ENCODE measurements at places on chromosomes 16 and 17. TPM values are rescaled to one million over a fixed set of nuclear protein-coding genes. Genes with fewer than 3 reads are reported as not detected.

DNA sequence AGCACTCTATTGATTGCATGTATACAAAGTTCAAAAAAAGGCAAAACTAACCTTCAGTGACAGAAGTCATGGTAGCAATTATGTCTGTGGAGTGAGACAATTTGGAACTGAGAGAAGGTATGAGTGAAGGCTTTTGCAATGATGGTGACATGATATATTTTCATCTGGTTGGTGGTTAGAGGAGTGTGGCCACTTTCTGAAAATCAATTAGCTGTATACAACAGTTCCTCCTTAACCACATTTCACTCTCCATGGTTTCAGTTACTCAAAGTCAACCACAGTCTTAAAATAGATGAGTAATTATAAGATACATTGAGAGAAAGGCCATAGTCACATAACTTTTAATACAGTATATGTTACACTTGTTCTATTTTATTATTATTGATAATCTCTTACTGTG, 26.2 kb downstream of the ADAMTS18 start:
- no peak overlapping the region for H3K4me3 ChIP-seq
- no peaks in the 10 kb centered on the region for H3K36me3 ChIP-seq
- peaks cover 2% of the 10 kb centered on the region for H3K27me3 ChIP-seq
- no peaks in the 10 kb centered on the region for H3K4me1 ChIP-seq
- no peak for DNase-seq

DNA sequence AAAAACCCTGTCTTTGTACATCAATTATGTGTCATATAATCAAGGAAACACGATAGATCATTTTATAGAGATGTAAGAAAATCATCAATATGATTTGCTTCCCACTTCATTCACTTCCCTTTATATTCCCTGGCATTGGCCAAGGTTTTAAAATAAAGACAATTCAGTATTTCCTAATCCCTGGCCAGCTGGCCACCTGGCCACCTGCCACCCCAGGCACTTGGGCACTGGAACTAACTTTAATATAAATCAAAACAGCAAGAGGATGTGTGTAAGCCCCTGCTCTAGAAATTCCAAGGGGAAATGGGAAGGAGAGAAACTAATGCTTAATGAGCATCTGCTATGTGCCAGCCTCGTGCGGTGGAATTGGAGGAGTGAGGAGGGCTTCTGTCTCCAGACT, 58.6 kb upstream of the TOB1 start:
- no peaks in the 10 kb centered on the region for H3K36me3 ChIP-seq
- peak overlapping the region; percentile 94 for H3K27ac ChIP-seq
- no peak for DNase-seq
- H3K27me3 ChIP-seq = no peaks in the 10 kb centered on the region
- no peak overlapping the region for H3K4me3 ChIP-seq

Gene DGKE
- total RNA-seq = 29.1 TPM

GRCh38 chr17:31052187-31052889, 42.4 kb upstream of the NF1 start:
- peaks cover 6% of the 10 kb centered on the region for H3K36me3 ChIP-seq
- no peak for DNase-seq
- no peak overlapping the region for H3K4me3 ChIP-seq

GRCh38 chr17:59221159-59221847, 992 bp downstream of the GDPD1 start:
- H3K27ac ChIP-seq = peak overlapping the region; percentile 100
- peaks cover 5% of the 10 kb centered on the region for H3K36me3 ChIP-seq
- DNase-seq = no peak

- peaks cover 3% of the 10 kb centered on the region for H3K36me3 ChIP-seq
- no peak overlapping the region for H3K4me3 ChIP-seq
- H3K27ac ChIP-seq = no peak overlapping the region
- peaks cover 34% of the 10 kb centered on the region for H3K4me1 ChIP-seq
- no peak for DNase-seq
Observed at GRCh38 chr17:28716740-28717577, 709 bp downstream of the RAB34 start.

Gene NOD2
- 16.6 TPM for total RNA-seq

DNA sequence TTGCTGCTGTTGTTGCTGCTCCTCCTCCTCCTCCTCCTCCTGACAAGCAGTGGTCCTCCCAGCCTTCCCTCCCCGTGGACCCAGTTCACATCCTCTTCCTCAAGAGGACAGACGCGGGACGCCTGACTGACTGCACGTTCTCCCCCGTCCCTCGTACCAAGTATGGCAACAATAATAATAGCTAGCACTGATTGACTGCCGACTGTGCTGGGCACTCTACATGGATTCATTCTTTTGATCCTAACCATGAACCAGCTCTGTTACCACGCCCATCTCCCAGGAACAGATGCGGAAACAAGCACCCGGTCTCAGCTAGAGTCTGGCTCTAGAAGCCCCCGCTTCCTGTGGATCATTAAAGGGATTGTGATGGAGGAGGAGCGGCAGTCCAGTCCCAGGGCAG, 78.0 kb downstream of the GNAO1 start:
- no peaks in the 10 kb centered on the region for H3K27me3 ChIP-seq
- no peak overlapping the region for H3K27ac ChIP-seq
- H3K4me3 ChIP-seq = no peak overlapping the region
- no peak for DNase-seq

Gene SDR42E2
- total RNA-seq = 1.5 TPM

GRCh38 chr17:81209141-81209540, 13.6 kb downstream of the CEP131 start:
- peak; percentile 8 for DNase-seq
- H3K27me3 ChIP-seq = no peaks in the 10 kb centered on the region
- no peaks in the 10 kb centered on the region for H3K36me3 ChIP-seq
- H3K4me1 ChIP-seq = peaks cover 4% of the 10 kb centered on the region
- no peak overlapping the region for H3K27ac ChIP-seq

Gene HAPSTR1
- 122 TPM for total RNA-seq

DNA sequence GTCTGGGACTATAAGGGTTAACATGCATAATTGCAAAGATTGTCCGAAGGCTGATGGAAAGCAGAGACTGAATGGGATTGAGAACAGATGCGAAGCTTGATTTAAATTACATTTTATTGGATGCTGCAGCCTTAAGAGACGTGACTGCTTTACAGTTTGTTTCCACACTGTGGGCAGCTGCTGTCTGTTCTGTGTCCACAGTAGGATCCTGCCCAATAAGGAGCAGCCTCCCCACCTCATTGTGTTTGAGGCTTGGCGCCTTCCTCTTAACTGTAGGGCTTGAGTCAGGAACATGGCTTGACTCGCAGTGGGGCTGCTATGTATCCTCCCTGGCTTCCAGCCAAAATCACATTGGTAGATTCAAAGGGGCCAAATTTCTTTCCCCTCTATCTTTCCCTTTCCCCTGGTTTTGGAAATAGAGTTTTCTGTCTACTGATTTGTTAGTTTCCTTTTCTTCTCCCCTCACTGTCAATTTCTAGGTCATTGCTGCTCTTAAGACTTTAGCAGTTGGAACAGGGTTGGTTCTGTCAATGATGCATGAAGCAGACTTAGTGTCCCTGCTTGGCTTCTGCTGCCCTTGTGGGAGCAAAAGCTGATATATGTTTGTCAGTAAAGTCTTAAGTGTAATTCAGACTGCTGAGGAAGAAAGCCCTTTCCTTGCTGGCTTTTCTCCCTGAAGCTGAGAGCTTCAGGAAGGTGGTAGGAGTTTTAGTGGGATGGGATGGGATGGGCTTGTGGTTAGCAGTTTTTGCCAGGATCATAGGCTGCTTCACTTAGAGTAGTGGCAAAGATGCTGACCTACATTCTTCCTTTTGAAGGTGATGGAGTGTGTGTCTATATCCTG, 5.0 kb upstream of the RARA start:
- no peaks in the 10 kb centered on the region for H3K27me3 ChIP-seq
- no peaks in the 10 kb centered on the region for H3K36me3 ChIP-seq
- H3K27ac ChIP-seq = peak overlapping the region; percentile 37
- DNase-seq = no peak
- H3K4me1 ChIP-seq = peaks cover 13% of the 10 kb centered on the region

DNA sequence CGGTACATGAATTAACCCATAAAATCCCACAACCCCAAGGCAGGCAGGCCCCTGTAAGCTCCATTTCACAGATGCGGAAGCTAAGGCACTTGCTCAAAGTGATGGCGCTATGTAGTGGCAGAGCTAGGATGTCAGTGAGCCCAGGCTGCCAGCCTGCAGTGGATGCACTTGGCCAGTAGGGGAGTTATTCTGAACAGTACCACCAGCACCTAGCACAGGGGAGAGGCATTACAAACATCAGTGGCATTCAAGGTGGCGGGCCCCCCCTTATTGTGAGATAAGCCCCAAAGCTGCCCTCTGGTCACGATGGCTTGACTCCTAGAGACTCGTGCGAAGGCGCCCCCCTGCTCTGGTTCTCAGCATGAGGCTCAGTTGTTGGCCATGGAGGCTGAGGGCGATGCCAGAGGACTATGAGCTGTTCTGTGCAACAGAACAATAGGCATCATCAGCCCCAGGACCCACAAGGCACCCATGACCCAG, 33.8 kb downstream of the GTF3C1 start:
- H3K4me1 ChIP-seq = peaks cover 12% of the 10 kb centered on the region
- no peaks in the 10 kb centered on the region for H3K27me3 ChIP-seq
- H3K27ac ChIP-seq = peak overlapping the region; percentile 39
- no peak for DNase-seq
- no peak overlapping the region for H3K4me3 ChIP-seq
- peaks cover 10% of the 10 kb centered on the region for H3K36me3 ChIP-seq

- H3K4me3 ChIP-seq = no peak overlapping the region
- no peak overlapping the region for H3K27ac ChIP-seq
- no peak for DNase-seq
- H3K4me1 ChIP-seq = no peaks in the 10 kb centered on the region
- H3K27me3 ChIP-seq = no peaks in the 10 kb centered on the region
Observed at GRCh38 chr16:78939597-78939996, 660.9 kb downstream of the MAF start.

GRCh38 chr17:79078476-79079190, 4.0 kb downstream of the ENGASE start:
- H3K4me3 ChIP-seq = no peak overlapping the region
- H3K27me3 ChIP-seq = no peaks in the 10 kb centered on the region
- peaks cover 5% of the 10 kb centered on the region for H3K36me3 ChIP-seq
- peaks cover 12% of the 10 kb centered on the region for H3K4me1 ChIP-seq
- no peak for DNase-seq

Gene KRT15
- not detected for total RNA-seq

- peak within 1 kb of the TSS; percentile 95 for H3K4me3 ChIP-seq
Observed at GRCh38 chr17:49995055-49995738, at the start of gene DLX3. DLX3 (minus strand) TSS chr17:49995224; CDS start chr17:49994998, 226 bp downstream.

DNA sequence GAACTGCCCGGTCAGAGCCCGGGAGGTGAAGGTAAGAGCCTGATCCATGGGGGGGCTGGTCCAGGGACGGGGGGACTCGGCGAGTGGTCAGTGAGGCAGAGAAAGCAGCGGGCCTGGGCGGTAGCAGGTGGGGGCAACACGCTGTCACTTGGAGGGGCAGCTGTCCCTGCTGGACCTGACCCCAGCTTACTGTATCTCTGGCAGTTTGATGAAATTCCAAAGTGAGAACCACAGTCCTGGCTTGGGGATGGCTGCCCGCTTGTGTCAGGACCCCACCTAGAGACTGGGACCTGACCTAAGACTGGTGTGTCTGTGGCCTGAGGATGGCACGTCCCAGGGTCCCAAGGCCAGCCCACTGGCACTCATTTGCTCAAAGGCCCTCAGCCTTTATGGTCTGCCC, 35.1 kb upstream of the KSR1 start:
- no peaks in the 10 kb centered on the region for H3K27me3 ChIP-seq
- no peak overlapping the region for H3K4me3 ChIP-seq
- no peaks in the 10 kb centered on the region for H3K4me1 ChIP-seq
- no peak for DNase-seq
- H3K27ac ChIP-seq = no peak overlapping the region
- H3K36me3 ChIP-seq = no peaks in the 10 kb centered on the region

GRCh38 chr16:88784074-88784855, 755 bp downstream of the PIEZO1 start:
- no peaks in the 10 kb centered on the region for H3K27me3 ChIP-seq
- peaks cover 44% of the 10 kb centered on the region for H3K4me1 ChIP-seq
- peak overlapping the region; percentile 95 for H3K4me3 ChIP-seq

Gene AGRP
- total RNA-seq = not detected

GRCh38 chr16:674968-675883, at the start of gene RHBDL1:
RHBDL1 (plus strand) TSS chr16:675671; CDS start chr16:675791, 120 bp downstream.
- H3K27me3 ChIP-seq = no peaks in the 10 kb centered on the region
- DNase-seq = no peak
- H3K4me3 ChIP-seq = peak within 1 kb of the TSS; percentile 53
- no peaks in the 10 kb centered on the region for H3K36me3 ChIP-seq
- H3K27ac ChIP-seq = no peak within 1 kb of the TSS

Gene ODAD4
- total RNA-seq = 3.7 TPM

DNA sequence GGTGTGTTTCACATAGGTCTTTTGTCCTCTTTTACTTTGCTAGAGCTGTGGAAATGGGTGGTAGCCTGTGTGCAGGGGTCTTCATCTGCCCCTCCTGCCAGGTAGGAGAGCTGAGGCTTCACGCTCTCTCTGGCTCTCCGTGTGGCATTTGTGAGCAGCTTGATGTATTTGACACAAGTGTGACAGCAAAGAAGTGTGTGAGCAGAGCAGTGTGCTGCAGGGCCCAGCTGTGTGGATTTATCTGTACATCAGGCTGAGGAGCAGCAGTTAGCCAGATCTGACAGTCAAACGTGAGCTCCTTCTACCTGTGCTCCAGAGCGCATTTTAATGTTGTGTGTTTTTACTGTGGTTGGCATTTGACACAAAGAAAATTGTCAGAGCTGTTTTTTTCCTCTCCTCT, 101.8 kb downstream of the FTO start:
- no peaks in the 10 kb centered on the region for H3K27me3 ChIP-seq
- no peak overlapping the region for H3K27ac ChIP-seq
- H3K4me1 ChIP-seq = peaks cover 26% of the 10 kb centered on the region
- DNase-seq = no peak

Gene RNU2-1
- total RNA-seq = 3,838 TPM

- no peak for DNase-seq
- H3K4me3 ChIP-seq = no peak overlapping the region
- H3K36me3 ChIP-seq = peaks cover 3% of the 10 kb centered on the region
- H3K27me3 ChIP-seq = peaks cover 39% of the 10 kb centered on the region
- no peak overlapping the region for H3K27ac ChIP-seq
- peaks cover 7% of the 10 kb centered on the region for H3K4me1 ChIP-seq
Observed at GRCh38 chr16:58442547-58442946, 50.3 kb downstream of the GINS3 start.

DNA sequence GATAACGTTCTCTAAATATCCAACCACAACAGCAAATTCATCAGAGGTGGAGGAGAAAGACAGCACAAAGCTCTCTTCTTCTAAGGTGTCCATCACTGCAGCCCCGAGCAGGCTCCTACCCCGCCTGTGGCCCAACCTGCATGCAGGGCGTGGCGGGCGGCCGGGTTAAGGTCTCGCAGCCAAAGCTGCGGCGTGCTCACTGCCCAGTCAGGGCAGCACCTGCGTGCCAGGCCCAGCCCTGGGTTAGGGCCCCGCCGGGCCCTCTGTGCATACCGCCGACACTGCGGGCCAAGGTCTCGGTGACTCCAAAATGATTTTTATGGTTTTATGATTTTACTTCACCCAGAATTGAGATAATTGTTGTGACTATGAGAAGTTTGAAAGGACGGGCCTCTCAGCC, 57.8 kb downstream of the FOXK2 start:
- no peak overlapping the region for H3K27ac ChIP-seq
- peaks cover 2% of the 10 kb centered on the region for H3K36me3 ChIP-seq
- no peak overlapping the region for H3K4me3 ChIP-seq
- DNase-seq = no peak
- no peaks in the 10 kb centered on the region for H3K27me3 ChIP-seq

Gene TBC1D26
- total RNA-seq = not detected

GRCh38 chr16:55567382-55567781, 898 bp downstream of the CAPNS2 start:
- no peak overlapping the region for H3K27ac ChIP-seq
- no peaks in the 10 kb centered on the region for H3K36me3 ChIP-seq
- no peak overlapping the region for H3K4me3 ChIP-seq
- DNase-seq = no peak

Gene CALB2
- total RNA-seq = not detected

Gene FAM20A
- total RNA-seq = not detected

- peaks cover 3% of the 10 kb centered on the region for H3K36me3 ChIP-seq
- H3K27ac ChIP-seq = no peak overlapping the region
- H3K4me3 ChIP-seq = no peak overlapping the region
- no peak for DNase-seq
Observed at GRCh38 chr17:77941004-77941403, 17.5 kb upstream of the TNRC6C start.

Gene KRT39
- total RNA-seq = not detected

All from T-helper 17 cell (primary cell).